ELR (cell line): ENCODE measurements at places on chromosomes 3 and 15.
A peak's percentile ranks its signal among the peaks of the same experiment; 100 is the strongest.

- DNase-seq: no peak
Observed at GRCh38 chr3:195405651-195406050, 37.2 kb downstream of the ACAP2 start.

DNA sequence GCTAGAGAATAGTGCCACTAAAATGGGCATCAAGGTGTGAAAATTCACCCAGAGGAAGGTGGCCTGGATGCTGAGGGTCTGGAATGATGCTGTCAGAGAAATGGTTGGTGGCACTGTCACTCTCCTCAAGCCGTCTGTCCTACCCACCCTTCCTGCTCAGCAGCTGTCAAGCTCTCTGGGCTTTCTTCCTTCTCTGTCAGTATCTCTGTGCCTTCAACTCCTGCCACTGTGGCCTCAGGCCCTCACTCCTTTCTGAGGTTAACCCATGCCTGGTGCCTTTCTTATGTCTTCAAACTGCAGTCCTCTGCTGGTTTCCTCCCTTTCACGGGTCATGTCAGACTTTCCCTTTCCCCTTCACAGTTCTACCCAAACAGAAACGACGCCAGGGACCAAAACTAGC lies 4.4 kb downstream of the MYO5C start:
- DNase-seq: no peak

DNA sequence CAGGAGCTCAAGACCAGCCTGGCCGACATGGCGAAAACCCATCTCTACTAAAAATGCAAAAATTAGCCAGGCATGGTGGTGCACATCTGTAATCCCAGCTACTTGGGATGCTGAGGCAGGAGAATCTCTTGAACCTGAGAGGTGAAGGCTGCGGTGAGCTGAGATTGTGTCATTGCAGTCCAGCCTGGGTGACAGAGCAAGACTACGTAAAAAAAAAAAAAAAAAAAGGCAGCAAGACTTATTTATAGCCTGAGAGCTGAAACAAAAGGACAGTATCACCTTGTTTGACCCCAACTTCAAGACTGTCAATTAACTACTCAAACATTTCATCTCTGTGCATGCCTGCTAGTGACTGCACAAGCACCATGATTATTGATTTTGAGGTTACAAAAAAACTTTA lies 478.9 kb upstream of the GBE1 start:
- no peak for DNase-seq

DNA sequence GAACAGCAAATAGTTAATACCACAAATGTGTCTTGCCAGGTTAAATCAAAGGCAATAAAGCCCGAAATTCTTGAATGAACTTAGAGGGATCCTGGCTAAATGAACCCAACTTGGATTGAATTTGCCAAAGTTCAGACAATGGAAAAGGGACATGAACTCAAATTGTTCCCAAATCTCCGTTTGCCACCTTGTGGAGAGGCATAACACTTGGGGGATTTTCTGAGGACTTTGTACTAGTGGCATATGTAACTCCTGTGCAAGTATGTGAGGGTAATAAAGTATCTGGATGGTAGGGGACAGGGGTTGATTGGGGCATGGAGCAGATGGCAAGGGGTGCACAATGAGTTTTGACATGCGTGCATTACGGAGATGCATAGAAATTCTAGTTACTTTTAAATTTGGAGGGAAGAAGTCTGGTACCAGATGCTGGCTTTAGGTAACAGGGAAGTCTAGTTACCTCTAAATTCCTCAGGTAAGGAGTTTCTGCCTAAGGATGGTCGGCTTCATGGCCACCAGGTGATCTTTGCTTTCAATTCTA lies 1.2 kb upstream of the TCAIM start:
- peak; percentile 18 for DNase-seq

DNA sequence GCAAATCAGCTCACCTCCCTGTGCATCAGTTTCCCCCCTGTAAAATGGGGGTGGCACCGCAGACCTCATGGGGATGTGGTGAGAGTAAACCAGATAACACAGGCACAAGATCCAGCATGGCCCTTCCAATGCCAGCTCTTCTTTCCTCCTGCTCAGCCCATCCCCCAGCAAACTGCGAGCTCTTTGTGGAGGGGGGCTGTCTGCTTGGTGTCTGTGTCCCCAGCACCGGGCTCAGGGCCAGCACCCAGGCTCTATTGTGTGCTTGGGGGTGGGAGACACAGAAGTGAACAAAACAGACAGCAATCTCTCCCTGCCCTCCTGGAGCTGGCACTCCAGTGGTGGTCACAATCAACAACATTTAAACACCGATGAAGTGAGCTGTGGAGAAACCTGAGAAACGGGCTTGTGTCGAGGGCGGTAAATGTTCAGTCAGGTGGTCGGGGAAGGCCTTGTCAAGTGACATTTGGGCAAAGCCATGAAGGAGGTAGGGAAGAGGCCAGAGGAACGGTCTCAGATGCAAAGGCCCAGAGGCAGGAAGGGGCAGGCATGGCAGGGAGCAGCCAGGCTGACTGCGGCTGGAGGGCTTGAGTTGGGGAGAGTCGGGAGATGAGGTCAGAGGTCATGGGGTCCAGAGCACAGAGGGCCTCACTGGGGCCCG lies 28.4 kb downstream of the GRIP2 start:
- no peak for DNase-seq

DNA sequence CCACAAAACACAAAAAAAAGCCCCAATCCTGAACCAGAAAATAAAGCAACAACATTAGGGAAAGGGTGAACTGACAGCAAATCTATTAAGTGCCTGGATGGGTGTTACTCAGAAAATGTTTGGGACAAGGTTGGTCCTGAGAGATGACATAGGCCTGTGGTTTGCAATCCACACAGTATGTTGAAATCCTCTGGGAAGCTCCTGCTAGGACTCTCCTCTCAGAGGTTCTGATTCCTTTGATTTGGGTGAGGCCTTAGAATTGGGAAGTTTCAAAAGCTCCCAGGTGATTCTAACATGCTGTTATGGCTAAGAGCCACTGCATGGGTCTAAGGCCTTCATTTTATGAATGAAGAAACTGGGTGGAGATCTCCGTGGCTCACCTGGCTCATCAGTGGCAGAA lies 18.4 kb downstream of the CLDN1 start:
- peak; percentile 50 for DNase-seq

DNA sequence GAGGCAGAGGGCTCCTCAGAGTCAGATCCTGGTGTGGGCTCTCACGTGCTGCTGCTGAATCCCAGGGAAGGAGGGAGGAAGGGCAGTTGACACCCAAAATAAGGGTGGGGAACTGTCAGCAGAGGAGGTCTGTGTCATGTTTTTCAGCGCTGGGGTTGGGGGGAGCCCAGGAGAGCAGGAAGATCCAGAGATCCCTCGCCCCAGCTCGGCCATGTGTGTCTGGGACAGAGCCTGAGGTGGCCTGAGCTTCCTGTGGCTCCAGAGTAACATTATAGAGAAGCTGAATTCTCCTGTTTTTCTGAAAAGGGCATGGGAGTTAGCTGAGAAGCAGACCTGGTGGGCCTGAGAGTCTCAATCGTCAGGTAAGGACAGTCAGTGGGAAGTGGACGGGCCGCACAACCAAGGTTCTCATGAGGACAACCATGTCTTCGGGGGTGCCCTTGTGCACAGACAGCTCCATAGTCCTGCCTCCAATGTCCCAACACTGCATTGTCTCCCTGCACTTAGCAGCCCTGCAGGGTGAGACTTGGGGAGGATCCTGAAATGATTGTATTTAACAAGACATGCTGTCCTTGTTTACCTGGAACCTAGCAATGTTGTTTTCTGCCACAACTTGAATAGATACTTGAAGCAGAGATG lies 18.4 kb downstream of the UMPS start:
- no peak for DNase-seq

GRCh38 chr15:77059786-77060361 lies 11.0 kb downstream of the TSPAN3 start:
- no peak for DNase-seq

DNA sequence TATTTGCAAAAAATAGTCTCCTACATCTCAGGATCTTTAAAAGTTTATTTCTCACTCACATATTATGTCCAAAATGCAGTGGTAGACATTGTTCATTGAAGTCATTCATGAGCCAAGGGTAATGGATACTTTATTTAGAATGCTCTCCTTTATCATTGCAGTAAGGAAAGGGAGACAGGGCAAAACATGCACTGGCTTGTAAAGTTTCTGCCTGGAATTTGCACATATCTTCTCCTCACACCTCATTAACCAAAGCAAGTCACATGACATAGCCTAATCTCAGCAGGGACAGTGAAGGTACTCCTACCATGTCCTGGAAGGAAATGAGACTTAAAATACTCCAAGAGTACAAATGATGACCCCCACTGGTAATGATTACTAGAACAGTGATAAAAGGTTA lies 333.7 kb upstream of the EPHA3 start:
- DNase-seq: no peak

- no peak for DNase-seq
Observed at GRCh38 chr3:177057768-177058167, 139.5 kb downstream of the TBL1XR1 start.

DNA sequence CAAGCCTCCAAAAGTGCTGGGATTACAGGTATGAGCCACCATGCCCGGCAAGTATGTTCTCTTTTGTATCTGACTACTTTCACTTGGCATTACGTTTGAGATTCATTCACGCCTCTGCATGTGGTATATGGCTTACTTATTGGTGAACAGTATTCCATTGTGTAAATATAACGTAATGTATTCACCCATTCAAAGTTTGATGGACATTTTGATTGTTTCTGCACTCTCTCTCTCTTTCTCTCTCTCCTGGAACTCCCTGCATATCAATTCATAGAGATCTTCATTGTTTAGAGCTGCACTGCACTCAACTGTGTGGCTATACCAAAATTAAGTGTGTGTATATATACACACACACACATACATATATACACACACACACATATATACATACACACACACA lies 30.4 kb downstream of the SPPL2A start:
- DNase-seq: no peak

- no peak for DNase-seq
Observed at GRCh38 chr3:143731320-143731719, 116.9 kb downstream of the SLC9A9 start.
